ENCODE measurements at places on chromosomes 4 and X.

DNA sequence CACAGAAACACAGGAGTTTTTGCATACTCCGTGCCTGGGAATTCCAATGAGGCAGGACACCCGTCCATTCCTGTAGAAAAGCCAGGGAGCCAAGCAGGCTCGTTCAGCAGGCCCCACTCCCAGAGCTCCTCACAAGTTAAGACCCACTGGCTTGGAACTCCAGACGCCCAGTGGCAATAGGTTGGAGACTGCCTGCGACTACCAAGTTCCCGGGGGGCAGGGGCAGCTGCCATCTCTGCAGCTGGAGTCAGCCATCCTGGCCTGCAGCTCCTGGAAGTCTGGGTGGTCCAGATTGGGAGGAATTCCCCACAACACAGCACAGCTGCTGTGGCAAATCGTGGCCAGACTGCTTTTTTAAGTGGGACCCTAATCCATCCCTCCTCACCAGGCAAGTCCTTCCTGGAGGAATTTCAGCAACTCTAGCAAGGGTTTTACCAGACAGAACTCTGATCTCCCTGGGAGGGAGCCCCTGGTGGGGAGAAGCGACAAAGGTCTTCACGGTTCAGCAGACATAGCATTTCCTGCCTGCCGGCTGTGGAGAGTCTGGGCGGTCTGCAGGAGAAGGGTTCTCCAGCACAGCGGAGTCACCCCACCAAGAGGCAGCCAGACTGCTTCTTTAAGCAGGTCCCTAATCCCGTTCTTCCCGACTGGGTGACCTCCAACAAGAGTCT lies 231.9 kb downstream of the STPG2 start:
- no peak for DNase-seq

DNA sequence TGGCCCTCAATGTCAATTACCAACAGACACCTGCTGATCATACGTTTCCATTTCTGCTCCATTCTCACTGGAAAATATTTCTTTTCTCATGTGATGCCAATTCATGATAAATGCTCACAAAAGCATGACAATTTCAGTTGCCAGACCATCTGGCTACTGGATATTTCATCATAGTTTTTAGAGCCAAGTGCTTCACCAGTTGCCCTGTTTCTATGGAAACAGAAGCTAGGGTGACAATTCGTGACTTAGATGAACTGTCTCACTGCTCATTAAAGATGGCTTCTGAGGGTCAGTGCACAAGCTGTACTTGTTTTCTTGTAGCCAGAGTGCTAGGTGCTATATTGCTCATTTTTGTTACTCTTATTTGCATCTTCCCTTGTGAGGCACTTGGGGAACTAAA lies 184.9 kb downstream of the COMMD8 start:
- DNase-seq, result no peak

GRCh38 chr4:26058537-26058936 lies 144.5 kb downstream of the SMIM20 start:
- DNase-seq, result no peak

GRCh38 chrX:69131886-69132285 lies 33.4 kb downstream of the PJA1 start:
- DNase-seq, result no peak

DNA sequence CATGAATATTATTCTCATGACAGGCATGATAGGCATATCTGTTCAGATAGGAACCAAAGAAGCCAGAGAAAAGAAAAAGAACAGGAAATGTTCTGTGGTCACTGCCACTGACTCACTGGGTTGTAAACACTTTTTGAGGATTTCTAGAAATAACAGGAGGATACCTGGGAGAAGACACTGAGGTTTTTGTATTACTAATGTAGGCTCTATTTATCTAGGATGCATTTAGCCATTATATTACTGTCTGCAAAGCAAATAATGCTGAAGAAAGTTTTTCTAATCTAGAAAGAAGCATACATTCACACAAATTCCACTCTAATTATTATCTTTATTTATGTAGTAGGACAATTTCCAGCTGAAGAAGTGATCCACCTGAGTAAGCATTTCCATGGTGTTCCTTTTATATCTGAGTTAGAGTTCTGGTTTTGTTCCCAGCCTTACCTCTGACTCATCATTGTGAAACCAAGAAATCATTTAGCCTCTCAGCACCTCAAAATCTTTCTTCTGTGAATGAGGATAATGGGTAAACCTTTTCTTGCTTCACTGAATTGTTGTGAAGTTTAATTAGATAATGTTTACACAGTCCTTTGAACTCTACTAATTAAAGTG lies 40.2 kb upstream of the EPGN start:
- no peak for DNase-seq

Data from activated naive CD8-positive, alpha-beta T cell treated with anti-CD3 and anti-CD28 coated beads, Interleukin-2, amount 50 U/mL, for 16 hours (primary cell).